ENCODE measurements at places on chromosomes 12 and 14. TPM values are rescaled to one million over a fixed set of nuclear protein-coding genes. Genes with fewer than 3 reads are reported as not detected.

GRCh38 chr14:92513966-92514843 lies 624 bp downstream of the RIN3 start:
- DNase-seq, result no peak

DNA sequence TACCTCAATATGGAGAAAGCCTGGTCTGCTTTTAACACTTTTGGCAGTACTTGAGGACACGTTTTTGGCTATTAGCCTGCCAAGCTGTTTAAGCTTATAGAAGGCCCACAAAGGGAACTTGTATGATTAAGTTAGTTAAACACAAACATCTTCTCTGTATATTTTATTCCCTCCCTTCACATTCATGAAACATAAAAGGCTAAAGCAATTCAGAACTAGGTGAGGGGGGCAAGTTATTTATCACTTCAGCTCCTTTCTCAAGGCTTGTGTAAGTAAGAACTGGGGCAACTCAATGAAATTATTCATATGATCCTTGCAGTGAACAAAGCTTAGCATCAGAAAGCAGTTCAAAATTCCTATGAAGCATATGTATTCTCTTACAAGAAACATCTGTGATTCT lies 7.5 kb downstream of the PRICKLE1 start:
- DNase-seq, result peak; percentile 87

DNA sequence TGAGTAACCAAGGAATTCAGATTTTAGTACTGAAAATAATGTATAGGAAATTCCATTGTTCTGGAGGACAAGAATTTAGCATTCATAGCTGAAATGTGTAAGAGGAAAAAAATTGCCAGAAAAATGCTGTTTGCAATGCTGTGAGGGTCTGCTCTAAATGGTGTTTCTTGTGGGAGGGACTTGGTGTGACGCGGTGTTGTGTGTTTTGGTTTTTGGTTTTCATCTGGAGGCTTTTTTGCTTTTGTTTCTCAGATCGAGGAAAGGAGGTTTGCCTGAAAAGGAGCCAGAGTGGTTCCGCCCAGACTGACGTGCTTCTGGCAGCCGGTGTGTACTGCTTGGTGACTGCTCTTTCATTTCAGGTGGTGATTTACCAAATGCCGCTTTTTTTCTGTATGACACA lies 211.8 kb upstream of the HMGA2 start:
- DNase-seq, result no peak

DNA sequence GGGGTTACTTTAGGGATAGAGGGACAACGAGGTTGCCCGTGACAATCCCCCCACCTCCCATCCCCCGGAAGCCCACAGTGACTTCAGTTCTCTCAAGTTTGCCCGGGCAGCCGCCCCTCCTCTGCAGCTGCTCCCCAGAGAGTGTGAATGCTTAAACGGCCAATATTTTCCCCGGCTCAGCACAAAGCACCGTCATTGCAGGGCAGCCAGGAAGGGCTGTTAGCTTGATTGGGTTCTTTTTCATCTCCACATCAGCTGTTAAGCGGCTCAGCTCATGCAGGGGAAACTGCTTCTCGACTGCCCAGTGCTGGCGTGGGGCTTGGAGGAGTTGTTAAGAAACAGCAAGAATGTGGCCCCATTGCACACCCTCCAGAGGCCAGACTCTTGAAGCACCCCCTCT lies 120.5 kb upstream of the NCOR2 start:
- DNase-seq, result peak; percentile 71

GRCh38 chr12:54967461-54967860 lies 17.1 kb downstream of the TESPA1 start:
- peak; percentile 43 for DNase-seq

GRCh38 chr12:56457817-56458216 lies 3.4 kb upstream of the MIP start:
- no peak for DNase-seq

- no peak for DNase-seq
Observed at GRCh38 chr14:95330591-95331370, 11.1 kb upstream of the CLMN start.

GRCh38 chr12:125324861-125325490 lies 259.7 kb downstream of the AACS start:
- no peak for DNase-seq

GRCh38 chr14:58755031-58755925 lies 117.5 kb downstream of the DACT1 start:
- DNase-seq, result no peak

GRCh38 chr14:101230161-101230850 lies 326.8 kb upstream of the RTL1 start:
- DNase-seq, result no peak

GRCh38 chr14:61860294-61860918 lies 98.2 kb downstream of the SNAPC1 start:
- DNase-seq, result no peak

GRCh38 chr14:81247271-81247766 lies 26.6 kb upstream of the GTF2A1 start:
- DNase-seq, result no peak

- no peak for DNase-seq
Observed at GRCh38 chr14:64801800-64802199, 77.9 kb downstream of the SPTB start.

DNA sequence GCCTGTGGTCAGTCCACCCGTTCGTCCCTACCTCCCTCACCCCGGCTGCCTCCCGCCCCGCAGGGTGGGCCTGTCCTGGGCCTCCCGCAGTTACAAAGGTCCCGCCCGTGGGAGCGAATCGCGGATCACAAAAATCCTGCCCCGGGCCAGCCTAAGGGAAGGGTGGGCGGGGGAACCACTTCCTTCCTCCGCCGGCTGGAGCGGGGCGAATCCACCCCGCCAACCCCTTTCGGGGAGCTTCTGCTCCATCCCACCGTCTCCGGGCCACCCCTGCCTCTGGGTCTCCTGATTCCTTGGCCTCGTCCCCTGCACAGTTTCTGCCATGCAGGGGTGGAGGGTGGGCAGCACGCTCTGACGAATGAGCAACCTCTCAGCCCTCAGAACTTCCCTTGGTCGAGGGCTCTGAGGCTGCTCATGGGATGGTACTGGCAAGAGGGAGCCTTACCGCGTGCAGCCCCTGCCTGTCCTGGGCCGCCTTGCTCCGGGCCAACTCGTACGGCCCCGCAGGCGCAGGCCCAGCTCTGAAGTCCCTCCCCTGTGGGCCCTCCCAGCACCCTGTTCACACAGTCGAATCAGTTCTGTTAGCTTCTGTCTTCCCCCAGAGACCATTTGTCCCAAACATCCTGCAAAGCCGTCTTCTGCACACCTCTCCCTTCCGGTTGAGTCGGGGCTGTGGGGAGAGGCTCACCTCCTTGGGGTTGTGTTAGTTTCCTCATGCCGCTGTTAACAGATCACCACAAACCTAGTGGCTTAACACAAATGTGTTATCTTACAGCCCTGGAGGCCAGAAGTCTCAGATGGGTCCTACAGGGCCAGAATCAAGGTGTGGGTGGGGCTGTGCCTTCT lies 589 bp upstream of the HVCN1 start:
- DNase-seq, result peak; percentile 61

GRCh38 chr12:75641031-75641780 lies 129.8 kb upstream of the KRR1 start:
- DNase-seq, result no peak

DNA sequence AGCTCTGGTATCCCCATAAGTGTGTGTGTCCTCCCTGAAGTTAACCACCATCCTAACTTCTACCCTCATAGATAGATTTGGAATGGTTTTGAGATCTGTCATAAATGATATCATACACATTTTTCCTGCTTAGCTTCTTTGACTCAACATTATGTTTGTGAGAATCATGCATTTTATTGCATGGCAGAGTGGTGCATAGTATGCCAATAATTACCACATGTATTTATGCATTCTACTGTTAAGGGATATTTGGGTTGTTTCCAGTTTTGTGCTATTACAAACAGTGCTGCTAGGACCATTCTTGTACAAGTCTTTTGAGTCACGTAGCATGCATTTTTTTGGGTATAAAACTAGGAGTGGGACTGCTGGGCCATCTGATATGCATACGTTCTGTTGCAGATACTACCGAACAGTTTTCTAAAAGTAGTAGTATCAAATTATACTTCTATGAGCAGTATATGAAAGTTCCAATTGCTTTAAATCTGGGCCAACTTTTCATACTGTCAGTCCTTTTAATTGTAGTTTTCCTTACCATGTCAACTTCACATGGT lies 13.4 kb downstream of the GRIP1 start:
- DNase-seq, result no peak

DNA sequence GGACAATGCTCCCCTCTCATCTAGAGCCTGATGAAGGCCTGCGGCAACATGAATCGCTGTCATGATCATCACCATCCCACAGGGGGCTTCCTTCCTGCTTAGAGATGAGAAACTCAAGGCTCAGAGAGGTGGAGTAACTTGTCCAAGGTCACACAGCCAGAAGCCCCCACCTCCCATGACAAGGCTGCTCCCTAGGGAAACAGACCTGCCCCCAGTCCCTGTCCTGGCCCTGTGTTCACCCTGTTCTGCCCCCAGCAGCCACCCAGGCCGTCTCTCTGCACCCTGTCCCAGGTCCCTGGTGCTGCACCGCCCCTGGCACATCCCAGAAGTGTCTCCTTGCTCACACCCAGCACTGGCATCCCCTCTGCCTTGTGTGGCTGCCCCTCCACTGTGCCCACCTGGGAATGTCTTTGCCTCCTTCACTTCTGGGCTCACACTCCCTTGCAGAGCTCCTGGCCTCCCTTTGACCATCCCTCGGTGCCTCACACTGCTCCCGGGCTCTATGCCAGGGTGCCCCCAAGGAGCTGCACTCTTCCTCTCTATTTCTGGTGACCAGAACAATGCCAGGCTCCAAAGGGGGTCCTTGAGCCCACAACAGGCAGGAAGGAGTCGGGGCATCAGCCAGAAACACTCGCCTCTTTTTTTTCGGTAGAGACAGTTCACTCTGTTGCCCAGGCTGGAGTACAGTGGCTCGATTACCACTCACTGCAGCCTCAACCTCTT lies 70.5 kb downstream of the BCL11B start:
- DNase-seq, result no peak

- no peak for DNase-seq
Observed at GRCh38 chr14:52153939-52154338, 85.1 kb upstream of the NID2 start.

- DNase-seq, result no peak
Observed at GRCh38 chr12:120849765-120850164, 54.4 kb downstream of the SPPL3 start.

- no peak for DNase-seq
Observed at GRCh38 chr14:32009976-32010581, 67.0 kb upstream of the ARHGAP5 start.

- DNase-seq, result no peak
Observed at GRCh38 chr14:44940944-44941343, 20.8 kb downstream of the KLHL28 start.

GRCh38 chr12:54629925-54630324 lies 4.8 kb downstream of the LACRT start:
- no peak for DNase-seq

- DNase-seq, result no peak
Observed at GRCh38 chr14:28926122-28926521, 159.5 kb downstream of the FOXG1 start.

CLEC14A gene
- 22.0 TPM for polyA plus RNA-seq

ARL6IP4 gene
- 111 TPM for polyA plus RNA-seq

EPYC gene
- polyA plus RNA-seq, result not detected

LALBA gene
- polyA plus RNA-seq, result not detected

HSPB8 gene
- polyA plus RNA-seq, result 67.5 TPM

MSI1 gene
- 3.0 TPM for polyA plus RNA-seq

TAS2R7 gene
- polyA plus RNA-seq, result not detected

DENR gene
- 78.8 TPM for polyA plus RNA-seq

TAS2R42 gene
- polyA plus RNA-seq, result not detected

LLPH gene
- 32.2 TPM for polyA plus RNA-seq
